Activated gamma-delta T cell (primary cell): ENCODE measurements at places on chromosomes 5 and 9.

DNA sequence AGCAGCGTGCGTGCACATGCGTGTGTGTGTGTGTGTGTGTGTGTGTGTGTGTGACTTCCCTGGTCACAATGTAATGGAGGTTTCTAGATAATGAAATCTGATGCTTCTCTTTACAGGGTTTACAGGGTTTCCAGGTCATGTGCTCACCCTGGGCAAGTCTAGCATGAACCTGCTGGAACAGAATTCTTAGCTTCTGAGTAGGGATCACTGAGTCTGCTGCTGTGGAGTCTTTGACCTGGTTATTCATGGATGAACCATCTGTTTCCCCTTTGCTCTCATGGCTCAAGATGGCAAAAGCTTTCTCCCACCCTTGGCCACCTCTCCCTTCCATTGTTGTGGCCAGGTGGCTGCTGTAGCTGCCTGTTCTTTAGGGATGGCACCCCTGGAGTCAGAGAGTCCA is 111.6 kb upstream of the SHB start:
- no peak for DNase-seq

GRCh38 chr5:10513501-10514442 is 50.1 kb upstream of the ANKRD33B start:
- DNase-seq, result no peak

GRCh38 chr9:84947412-84947972 is 278.0 kb downstream of the NTRK2 start:
- no peak for DNase-seq

GRCh38 chr5:179805529-179806249 is 977 bp downstream of the MGAT4B start:
- DNase-seq, result peak; percentile 39

- no peak for DNase-seq
These were observed 398.3 kb upstream of the EDIL3 start for GRCh38 chr5:84783003-84783402.

DNA sequence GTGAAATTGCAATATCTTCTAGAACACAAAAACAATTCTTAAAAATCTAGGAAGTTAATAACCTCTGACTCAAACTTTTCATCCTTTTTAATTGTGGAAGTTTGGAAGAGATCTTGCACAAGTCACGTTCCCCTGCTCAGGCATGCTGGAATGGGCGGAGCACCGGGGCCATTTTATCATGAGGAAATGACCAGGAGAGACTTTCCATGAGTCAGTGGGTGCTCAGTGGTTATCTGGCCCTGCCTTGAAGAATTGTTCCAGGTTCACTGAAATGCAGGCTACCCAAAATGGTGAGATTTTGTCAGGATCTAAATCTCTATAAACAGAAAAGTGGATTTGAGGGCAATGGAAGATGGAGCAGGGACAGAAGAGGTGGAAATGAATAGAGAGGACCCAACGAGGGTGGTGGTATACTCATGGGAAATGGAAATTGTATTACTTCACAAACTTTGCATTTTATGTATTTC is 61.2 kb downstream of the FYB1 start:
- no peak for DNase-seq

- DNase-seq, result no peak
These were observed 1021.2 kb downstream of the NR2F1-AS1 start for GRCh38 chr5:92559781-92560180.
